Putamen (tissue), 1 donor: ENCODE measurements at places on chromosomes 7 and 10.

GRCh38 chr7:46297515-46297914 is 376.4 kb upstream of the IGFBP3 start:
- no peak for DNase-seq

- no peak for DNase-seq
Measured at GRCh38 chr10:48700493-48700892, 15.8 kb downstream of the WDFY4 start.

DNA sequence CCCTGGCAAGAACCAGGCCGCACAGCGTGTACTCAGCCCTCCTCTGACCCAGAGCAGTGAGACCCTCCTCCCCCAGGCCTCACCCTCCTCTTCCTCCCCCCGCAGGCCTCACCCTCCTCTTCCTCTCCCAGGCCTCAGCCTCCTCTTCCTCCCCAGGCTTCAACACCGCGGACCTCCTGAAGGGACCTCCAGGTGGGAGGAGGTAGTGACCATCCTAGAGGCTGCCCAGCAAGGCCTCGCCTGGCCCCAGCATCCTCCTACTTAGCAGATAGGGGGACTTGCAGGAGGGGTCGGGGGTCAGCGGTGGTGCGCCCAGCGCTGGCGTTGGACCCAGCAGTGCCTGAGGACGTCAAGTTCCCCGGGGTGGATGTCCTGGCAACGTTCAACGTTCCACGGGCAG is 270.8 kb downstream of the ELFN1 start:
- no peak for DNase-seq

GRCh38 chr7:18508443-18509427 is 13.2 kb downstream of the HDAC9 start:
- no peak for DNase-seq

DNA sequence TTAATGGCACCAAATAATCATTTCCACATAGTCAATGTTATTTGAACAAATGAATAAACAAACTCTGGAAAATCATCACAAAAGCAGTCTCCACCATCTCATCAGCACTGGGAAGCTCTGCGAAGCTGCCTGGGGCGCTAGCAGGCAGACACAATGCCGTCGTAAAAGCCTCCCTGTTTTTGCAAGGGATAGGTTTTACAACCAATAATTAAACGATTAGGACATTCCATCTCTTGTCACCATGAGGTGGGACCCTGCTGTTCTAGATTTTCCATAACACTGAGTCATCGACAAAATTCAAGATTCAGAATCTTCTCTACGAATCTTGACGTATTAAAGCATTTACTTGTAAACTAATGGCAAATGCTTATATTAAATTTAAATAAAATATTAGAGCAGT is 172.8 kb upstream of the AKR1E2 start:
- no peak for DNase-seq

DNA sequence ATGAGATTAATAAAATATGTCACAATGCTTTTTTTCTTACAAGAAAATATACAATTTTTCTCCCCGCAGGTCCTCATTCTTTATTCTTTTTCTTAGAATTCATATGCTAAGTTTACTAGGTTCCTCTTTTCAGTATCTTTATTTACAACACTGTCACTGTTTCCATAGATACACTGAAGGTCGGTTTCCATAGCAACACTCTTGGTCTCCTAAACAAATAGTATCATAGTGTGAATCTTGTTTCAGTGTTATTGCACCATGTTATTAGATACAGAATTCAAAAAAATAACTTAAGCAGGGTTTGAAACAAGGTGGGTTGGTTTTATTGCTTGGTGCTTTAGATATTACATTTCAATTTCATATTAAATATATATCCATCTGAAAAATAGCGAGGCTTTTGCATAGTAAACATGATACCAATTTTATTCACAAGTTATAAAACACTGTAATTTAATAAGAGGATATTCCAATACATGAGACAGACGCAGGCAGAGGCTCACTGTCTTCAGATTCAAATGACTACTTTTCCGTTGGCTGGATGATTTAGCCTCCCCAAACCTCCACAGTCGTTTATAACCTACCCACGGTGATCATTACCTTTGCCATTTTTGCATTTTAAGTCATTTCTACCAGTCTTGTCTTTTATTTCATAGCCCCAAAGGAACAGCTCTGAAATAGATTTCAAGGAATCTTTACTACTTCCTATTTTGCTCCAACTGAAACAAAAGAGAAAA is 88.9 kb upstream of the KLF6 start:
- DNase-seq = no peak

GRCh38 chr7:68760556-68760955 is 837.7 kb upstream of the AUTS2 start:
- no peak for DNase-seq

- no peak for DNase-seq
Measured at GRCh38 chr7:36724996-36725395, 702 bp upstream of the AOAH start.

DNA sequence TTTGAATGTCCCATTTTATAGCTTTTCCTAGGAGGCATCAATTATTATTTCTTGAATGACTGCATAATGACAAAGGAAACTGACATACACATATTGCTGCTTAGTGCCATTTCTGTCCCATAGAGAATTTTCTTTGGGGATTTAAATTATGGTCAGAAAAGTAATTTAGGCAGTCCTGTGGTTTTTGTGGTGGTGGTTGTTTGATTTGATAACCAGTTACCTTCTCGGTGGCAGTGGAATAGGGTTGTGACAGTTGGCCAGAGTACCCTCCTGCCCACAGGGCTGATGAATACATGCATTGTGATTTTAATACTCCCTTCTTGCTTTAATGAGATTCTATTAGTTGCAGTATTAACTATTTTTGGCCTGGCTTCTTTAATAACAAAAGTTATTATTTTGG is 6.6 kb upstream of the SGCE start:
- no peak for DNase-seq

DNA sequence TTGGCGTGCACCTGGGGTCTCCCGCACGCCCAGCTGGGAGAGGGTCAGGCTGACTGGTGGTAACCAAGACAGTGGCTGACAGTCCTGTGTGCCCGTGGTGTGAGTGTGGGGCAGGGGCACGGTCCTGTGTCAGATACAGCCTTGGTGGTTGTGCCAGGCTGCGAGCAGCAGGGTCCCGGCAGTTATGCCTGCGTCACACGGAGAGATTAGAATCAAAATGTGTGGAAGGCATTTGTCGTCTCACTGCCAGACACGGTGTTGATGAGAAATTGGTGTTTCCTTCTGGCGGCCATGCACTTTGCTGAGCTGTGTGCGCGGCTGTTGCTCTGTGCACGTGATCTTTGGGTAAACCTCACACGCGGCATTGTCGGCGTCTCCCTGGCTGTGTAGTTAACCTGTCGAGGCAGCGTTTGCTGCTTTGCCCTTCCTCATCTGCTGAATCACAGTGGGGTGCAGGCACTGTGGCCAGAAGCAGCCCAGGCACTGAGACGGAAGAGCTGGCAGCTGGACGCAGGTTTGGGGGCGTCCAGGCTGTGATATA is 87.7 kb downstream of the NKX6-2 start:
- DNase-seq = no peak

GRCh38 chr7:107327986-107328569 is 141.8 kb upstream of the GPR22 start:
- DNase-seq = no peak

- DNase-seq = no peak
Measured at GRCh38 chr10:53432035-53432434, 659.5 kb upstream of the MBL2 start.

- DNase-seq = no peak
Measured at GRCh38 chr10:72563327-72563932, 62.4 kb downstream of the MICU1 start.

DNA sequence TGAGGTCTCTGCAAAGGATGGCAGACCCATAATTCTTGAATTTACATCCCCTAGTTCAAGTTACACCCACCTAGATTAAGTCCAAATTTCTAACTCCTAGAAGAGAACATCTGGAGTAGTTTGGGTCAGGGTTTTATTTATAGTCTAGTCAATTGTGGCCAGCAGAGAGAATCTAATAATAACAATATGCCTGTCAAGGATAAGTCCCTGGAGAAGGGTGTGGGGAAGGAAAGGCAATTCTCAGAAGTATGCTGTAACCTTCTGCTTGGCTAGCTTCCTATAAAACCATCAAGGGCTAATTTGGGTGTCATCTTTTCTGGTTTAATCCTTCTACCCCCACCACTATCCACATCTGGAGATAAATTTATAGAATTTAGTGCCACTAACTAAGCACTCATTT is 52.8 kb upstream of the SEMA3E start:
- no peak for DNase-seq

GRCh38 chr10:132875435-132875834 is 66.9 kb downstream of the CFAP46 start:
- DNase-seq = no peak

DNA sequence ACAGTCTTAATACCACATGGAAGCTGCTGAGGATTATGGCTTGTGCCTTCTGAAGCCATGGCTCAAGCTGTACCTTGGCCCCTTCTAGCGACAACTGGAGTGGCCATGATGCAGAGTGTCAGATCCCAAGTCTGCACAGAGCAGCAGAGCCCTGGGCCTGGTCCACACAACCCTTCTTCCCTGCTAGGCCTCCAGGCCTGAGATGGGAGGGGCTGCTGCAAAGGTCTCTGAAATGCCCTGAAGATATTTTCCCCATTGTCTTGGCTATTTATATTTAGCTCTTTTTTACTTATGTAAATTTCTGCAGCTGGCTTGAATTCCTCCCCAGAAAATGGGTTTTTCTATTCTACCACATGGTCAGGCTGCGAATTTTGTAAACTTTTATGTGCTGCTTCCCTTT is 804.6 kb upstream of the ZWINT start:
- no peak for DNase-seq
